Mesendoderm (in vitro differentiated cells): ENCODE measurements at places on chromosomes 3 and 15.

DNA sequence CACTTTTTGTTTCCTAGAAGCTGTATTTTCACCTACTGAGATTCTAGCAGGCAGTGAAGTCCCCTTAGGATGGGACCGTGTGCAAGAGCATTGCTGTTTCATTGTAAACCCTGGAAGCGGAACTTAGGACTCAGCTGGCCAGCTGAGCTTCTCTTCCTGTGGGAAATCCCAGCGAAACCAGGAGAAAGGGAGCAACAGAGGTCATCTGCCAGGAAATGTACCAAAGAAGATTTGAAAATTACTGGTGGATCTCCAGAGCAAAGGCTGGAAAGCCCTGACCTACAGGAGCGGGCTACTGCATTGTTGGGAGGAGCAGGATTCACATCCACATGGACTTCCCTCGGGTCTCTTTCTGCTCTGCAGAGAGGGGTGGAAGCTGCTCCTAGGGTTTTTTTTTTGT is 7.6 kb upstream of the ADPRH start:
- no peak for DNase-seq

- no peak for DNase-seq
Observed at GRCh38 chr15:48061605-48062004, 59.2 kb upstream of the SLC24A5 start.

- no peak for DNase-seq
Observed at GRCh38 chr3:151931171-151931570, 57.7 kb downstream of the SUCNR1 start.

- DNase-seq: no peak
Observed at GRCh38 chr3:195903950-195904290, 4.4 kb downstream of the TNK2 start.

DNA sequence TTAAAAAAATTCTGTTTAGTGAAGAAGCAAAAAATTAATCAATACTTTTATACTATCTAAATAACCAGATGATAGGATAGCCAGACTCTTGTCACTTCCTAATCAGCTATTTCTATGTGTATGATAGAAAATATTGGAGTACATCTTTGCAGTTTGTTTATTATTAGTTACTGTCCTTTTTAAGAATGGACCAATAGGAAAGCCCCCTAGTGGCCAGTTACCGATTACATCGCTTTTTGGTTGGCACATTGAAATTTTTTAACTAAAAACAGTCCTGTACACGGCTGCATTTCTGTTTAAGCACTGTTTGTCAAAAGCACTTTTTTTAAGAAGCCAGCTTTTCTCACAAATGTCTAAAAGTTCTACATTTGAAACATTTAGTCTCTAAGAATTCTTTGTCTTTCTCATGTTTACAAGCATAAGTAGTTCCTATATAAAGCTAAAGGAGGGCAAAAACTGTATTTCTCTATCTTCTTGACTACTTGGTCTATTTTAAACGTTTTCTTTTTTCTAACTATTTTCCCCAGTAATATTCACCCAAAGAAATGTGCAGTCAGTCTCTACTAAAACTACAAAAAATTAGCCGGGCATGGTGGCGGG is 253.2 kb upstream of the LRTM1 start:
- DNase-seq: no peak

- DNase-seq: no peak
Observed at GRCh38 chr3:144746631-144747030, 775.0 kb downstream of the DIPK2A start.

DNA sequence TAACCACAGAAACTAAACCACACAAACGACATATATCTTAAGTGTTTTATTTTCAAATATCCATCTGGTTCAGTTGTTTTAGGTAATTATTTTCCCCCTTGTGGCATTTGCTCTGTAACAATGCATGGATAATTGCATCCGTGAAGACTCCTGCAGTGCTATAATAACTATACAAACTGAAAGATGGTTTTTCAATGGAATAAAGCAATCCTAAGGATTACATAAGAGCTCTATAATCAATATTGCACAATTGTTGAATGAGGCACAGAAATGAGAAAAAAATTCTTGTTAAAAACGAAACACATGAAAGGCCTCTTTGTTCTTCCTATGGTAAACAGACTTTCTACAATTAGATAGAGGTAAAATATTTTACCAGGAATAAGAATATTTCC is 446.0 kb upstream of the EPHA3 start:
- no peak for DNase-seq

DNA sequence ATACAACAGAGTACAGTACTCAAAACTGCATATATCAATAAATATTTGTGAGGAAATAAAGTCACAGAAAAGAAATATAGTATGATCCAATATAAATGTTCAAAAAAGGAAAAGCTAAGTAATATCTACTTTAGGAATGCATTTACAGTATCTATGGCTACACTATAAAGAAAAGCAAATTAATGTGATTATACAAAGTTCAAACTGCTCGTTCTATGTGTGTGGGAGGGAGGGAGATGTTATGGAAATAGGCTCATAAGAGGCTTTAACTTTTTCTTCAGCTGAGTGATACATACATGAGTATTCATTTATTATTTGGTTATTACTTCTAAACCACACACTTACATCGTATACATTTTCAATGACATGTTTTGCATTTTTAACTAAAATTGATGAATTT is 377.7 kb upstream of the AGTR1 start:
- DNase-seq: no peak
